ENCODE measurements at places on chromosomes 16 and 17.

DNA sequence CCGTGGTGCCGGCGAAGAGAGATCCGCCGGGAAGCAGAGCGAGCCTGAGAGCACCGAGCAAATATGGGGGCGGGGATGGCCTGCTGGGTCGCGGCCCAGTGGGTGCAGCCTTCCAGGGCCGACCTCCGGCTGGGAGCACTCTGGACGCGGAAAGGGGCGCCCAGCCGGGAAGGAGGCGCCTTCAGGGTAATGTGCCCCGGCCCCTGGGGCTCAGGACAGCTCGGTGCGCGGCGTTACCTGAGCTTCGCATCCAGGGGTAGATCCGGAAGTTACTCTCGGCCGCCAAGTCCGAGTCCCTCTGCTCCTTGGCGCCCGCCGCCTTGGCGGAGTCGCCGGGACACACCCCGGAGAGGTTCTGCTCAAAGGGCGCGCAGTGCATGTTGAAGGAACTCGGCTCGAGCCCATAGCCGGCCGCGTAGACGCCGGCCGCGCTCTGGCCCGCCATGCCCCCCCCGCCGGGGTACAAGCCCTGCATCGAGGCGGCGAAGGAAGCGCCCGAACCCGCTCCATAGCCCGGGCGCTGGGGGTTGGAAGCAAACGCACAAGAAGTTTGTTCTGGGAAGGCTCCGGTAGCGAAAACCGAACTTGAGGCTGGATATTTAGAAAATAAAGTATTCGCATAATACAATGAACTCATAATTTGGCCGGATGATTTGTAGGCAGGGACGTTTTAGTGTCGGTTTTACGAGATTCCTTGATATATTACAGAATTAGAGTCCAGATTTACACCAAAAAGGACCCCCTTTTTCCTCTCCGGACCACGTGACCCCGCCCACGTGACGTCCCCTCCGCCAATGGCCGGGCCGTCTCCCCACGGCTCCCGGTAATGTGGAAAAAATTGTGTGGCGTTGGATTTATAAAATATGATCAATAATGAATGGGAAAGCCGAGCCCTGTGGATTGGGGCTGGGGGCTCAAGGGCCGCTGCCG, at the start of gene HOXB7:
TSS of gene HOXB7 (minus strand) at position 736 of the 930 bp plus-strand sequence. CDS start at position 637, 99 bp downstream.
- peak; percentile 53 for DNase-seq

- no peak for DNase-seq
Measured at GRCh38 chr17:50634224-50634914, at the start of gene ABCC3. ABCC3 (plus strand) TSS chr17:50634881; CDS start chr17:50634937, 56 bp downstream.

GRCh38 chr16:55252577-55252976, 71.4 kb upstream of the IRX6 start:
- no peak for DNase-seq

DNA sequence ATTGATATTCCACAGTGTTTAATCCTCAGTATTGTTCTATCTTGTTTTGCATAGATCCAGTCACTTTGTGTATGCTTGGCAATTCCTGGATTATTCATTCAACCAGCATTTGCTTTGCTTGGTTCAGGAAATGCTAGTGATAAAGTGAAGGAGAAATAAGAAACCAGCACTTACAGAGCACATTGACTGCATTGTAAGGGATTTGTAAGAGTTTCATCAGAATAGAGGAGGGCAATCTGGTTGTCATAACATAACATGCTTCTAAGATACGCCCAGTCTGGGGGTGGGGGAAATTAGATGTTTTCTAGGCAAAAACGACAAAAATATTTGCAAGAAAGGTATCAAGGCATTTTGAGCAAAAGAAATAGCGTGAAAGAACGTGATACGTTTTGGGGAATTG, 40.4 kb downstream of the TNRC6A start:
- no peak for DNase-seq

DNA sequence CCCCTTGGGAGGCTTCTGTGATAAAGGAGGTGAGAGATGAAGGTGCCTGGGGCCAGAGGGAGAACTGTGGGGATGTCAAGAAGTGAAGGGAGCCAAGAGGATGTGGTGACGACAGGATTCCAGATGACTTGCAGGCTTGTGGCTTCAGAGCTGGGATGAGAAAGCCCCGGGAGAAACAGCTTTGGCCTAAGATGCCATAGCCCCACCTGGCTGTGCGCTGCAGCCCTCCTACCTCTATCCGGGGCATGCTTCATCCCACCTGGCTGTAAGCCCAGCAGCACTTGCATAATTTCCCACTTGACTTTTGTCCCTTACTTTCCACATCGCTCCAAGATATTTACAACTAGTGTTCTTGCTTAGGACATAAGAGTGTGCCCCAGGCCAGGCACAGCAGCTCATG, 29.3 kb downstream of the GINS3 start:
- no peak for DNase-seq

DNA sequence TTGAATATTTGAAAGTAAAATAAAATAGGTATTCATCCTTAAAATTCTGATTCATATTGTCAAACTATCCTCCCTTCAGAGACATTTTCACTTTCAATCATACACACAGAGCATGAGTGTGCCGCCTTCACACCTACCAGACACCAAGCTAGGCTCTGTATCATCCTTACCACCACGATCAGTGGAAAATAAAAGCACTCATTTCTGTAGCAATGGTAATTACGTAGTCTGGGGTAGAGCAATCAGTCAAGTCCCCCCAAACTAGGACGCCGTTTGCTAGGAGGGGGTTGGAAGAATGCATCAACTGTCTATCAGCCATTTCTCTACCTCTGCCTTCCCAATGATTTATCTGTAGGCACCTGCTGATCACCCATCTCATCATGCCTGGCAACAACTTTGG, 84.6 kb upstream of the GRIN2A start:
- DNase-seq = no peak

- peak; percentile 60 for DNase-seq
Measured at GRCh38 chr17:43791589-43791988, 11.4 kb downstream of the CFAP97D1 start.

DNA sequence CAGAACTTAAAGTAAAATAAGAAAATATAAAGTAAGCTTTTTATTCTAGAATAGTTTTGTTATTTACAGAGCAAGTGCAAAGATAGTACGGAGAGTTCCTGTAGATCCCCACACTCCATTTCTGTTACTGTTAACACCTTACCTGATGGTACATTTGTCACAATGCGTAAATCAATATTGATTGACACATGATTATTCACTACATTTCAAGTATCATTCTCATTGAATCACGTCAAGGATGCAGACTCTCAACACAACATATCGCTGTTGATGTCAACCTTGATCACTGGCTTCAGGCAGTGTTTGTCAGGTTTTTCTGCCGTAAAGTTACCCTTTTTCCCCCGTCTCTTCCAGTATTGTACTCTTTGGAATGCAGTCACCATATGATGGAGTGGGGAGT, 64.2 kb upstream of the WSCD1 start:
- DNase-seq = no peak

GRCh38 chr16:84183911-84184591, 2.8 kb downstream of the TAF1C start:
- no peak for DNase-seq

DNA sequence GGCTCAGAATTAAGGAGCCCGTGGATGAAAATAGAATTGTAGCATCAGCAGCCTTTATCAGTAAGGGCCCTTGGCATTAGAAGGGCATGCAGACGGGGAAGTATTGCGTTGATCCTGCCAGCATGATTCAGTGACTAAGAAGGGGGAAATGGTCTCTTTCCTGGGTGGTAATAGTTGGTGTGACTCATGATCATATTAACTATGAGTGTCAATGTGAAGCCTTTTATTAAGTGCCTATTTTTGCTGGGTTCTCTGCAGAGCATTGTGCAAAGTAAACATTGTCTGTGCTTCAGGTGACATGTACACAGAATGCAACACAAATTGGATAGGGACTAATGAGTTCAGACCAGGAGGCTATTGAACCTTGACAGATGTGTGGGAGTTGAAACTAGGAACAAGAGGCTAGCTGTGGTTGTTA, 24.5 kb downstream of the RCVRN start:
- DNase-seq = no peak

DNA sequence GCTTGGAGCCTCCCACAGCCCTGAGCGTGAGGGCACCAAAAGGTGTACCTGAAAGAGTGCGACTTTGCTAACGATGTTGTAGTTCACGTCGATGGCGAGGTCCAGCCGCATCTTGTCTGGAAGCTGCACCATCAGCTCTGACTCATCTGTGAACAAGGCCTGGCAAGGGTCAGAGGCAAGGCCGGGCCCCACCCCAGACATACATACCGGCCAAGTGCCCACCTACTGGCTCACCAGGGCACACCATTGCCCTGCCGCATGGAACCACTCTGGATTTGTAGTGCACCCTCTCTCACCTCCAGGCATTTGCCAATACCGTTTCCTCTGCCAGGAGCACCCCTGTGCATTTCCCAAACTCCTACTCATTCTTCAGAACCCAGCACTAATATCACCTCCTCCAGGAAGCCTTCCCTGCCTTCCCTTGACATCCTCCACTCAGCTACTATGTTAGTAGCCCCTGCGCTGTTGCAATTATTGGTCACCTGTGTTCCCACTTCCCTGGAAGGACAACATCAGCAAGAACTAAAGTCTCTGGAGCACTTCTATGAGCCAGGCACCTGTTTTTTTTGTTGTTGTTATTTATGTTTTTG, 69.4 kb downstream of the CNGB1 start:
- DNase-seq = no peak

- peak; percentile 55 for DNase-seq
Measured at GRCh38 chr17:20852239-20852989, 190.4 kb downstream of the USP22 start.
